Cardiac muscle cell (in vitro differentiated cells and primary cell): ENCODE measurements at places on chromosomes 3 and 15. TPM values are rescaled to one million over a fixed set of nuclear protein-coding genes. Genes with fewer than 3 reads are reported as not detected.

Gene LTF
- total RNA-seq: not detected in 2 replicates

Gene CRYBG3
- 11.8 and 20.9 TPM in 2 replicates for total RNA-seq

Gene KBTBD13
- 3.3 and 5.0 TPM in 2 replicates for total RNA-seq

Gene ALPK3
- 44.6 and 52.1 TPM in 2 replicates for total RNA-seq

Gene IMPG2
- 0.33 and 0.49 TPM in 2 replicates for total RNA-seq

Gene GOLGA8R
- 1.7 and 5.9 TPM in 2 replicates for total RNA-seq

Gene LRRC34
- 4.4 and 6.8 TPM in 2 replicates for total RNA-seq

Gene EFHB
- 0.15 and 1.0 TPM in 2 replicates for total RNA-seq

Gene CLRN1
- total RNA-seq: not detected in 2 replicates

Gene C2CD4A
- not detected in 2 replicates for total RNA-seq
